ENCODE measurements at places on chromosomes 5 and 9. TPM values are rescaled to one million over a fixed set of nuclear protein-coding genes. Genes with fewer than 3 reads are reported as not detected.

The GMCL2 gene
- total RNA-seq: not detected

The DRD1 gene
- total RNA-seq: not detected

The ZDHHC11 gene
- total RNA-seq: 3.3 TPM

The ADAMTS12 gene
- total RNA-seq: 9.8 TPM

The INSL4 gene
- not detected for total RNA-seq

The UBLCP1 gene
- total RNA-seq: 11.2 TPM

The CPEB4 gene
- total RNA-seq: 13.4 TPM
